ENCODE measurements at places on chromosomes 3 and 15.

DNA sequence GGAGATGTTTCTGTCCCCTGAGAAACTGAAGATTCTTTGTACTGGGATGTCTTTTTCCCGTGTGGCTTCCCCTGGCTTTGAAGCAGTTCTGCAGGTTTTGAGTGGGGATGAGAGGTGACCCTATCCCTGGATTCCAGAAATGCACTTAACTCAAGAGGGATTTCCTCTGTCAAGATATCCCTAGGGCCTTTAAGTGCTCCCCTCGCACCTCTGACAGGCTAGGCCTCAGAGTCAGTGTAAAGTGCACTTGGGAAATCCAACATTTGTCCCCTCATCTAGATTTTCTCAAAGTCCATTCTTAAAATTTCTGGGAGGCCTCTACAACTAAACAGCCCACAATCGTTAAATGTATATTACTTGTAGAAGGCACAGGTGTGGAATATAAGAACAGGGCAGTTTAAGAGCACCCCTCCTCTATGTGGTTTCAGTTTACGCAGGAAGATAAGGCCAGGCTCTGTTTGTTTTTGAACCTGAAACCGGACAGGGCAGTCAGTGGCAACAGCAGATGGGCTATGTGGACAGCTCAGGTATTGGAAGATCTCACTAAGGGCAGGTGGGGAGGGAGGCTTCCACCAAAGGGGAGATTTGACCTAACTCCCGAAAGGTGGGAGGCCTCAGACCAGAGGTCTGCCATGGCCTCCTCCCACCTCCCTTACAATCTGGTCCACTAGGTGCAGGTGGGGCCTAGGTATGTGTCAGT is 4.8 kb downstream of the C3orf52 start:
- H3K27ac ChIP-seq, result no peak overlapping the region
- H3K4me1 ChIP-seq, result peaks cover 4% of the 10 kb centered on the region
- DNase-seq, result no peak
- no peak overlapping the region for H3K4me3 ChIP-seq

DNA sequence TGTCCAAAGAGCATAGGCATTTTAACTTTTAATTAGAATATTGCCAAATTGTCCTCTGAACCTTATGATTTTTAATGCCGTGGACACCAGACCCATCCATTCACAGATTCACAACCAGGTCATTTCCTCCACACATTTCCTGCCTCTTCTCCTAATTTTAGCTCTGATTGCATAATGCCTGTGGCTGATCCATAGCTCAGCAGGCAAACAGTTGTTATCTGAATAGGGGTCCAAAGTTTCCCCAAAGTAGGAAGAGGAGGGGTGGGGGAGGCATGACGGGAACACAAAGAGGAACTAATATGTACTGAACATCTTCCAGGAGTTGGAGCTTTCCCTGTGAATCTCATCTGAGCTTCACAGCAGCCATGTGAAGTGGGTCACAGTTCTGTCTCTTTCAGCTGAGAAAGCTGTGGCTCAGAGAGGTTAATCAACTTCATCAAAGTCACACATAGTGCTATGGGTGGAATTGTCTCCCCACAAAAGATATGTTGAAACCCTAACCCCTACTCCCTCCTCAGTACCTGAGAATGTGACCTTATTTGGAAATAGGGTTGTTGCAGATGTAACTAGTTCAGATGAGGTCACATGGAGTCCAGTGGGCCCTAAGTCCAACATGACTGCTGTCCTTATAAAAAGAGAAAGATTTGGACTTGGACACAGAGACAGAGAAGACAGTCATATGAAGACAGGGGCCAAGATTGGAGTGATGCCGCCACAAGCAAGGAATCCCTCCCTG is 106.7 kb upstream of the AGBL1 start:
- no peaks in the 10 kb centered on the region for H3K27me3 ChIP-seq
- H3K36me3 ChIP-seq, result no peaks in the 10 kb centered on the region
- DNase-seq, result no peak
- H3K4me1 ChIP-seq, result no peaks in the 10 kb centered on the region
- no peak overlapping the region for H3K4me3 ChIP-seq

GRCh38 chr3:171348121-171348520 is 112.1 kb downstream of the TNIK start:
- H3K4me1 ChIP-seq, result no peaks in the 10 kb centered on the region
- H3K27ac ChIP-seq, result no peak overlapping the region
- DNase-seq, result no peak
- no peak overlapping the region for H3K4me3 ChIP-seq
- no peaks in the 10 kb centered on the region for H3K36me3 ChIP-seq

DNA sequence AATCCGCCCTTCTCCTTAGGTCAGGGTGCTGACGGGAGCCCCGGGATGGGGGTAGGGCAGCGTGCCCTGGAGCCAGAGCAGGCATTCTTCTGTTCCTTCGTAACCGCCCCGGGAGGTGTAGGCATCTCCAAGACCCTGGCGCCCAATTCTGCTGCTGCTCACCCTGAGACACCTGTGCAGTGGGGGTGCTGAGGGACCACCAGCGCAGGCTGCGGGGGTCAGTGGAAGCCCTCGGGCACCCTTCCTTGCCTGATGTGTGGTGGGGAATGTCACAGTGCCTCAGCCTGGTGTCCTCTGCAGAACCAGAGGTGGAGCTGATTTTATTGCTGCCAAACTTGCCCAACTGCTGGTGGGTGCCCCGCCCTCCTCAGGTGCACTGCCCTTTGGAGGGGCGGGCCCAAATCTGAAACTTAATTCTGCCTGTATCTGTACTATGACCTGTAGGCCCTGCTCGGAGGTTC is 7.3 kb downstream of the CSK start:
- H3K27ac ChIP-seq, result peak overlapping the region; percentile 92
- H3K4me3 ChIP-seq, result peak overlapping the region; percentile 85
- H3K27me3 ChIP-seq, result no peaks in the 10 kb centered on the region
- no peak for DNase-seq
- H3K36me3 ChIP-seq, result no peaks in the 10 kb centered on the region

DNA sequence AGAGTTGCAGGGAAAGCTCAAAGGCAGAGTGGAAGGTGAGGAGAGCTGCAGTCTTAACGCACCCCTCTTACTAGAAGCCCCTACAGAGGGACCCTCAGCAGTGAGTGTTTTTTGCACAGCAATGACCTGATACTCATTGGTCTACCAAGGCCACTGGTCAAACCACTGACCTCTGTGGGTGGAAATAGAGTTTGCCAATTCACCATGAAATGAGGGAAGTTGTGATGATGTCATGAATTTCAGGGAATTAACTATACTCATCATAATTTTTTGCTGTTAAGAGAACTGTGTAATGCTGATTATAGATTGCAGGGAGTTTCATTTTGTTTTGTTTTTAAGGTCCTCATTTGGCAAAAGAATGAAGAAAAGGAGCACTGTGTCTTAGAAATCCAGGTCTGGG is 101.7 kb upstream of the SMAD3 start:
- H3K36me3 ChIP-seq, result no peaks in the 10 kb centered on the region
- H3K4me3 ChIP-seq, result no peak overlapping the region
- H3K4me1 ChIP-seq, result no peaks in the 10 kb centered on the region
- no peak for DNase-seq
- no peak overlapping the region for H3K27ac ChIP-seq

- no peak overlapping the region for H3K4me3 ChIP-seq
- H3K36me3 ChIP-seq, result no peaks in the 10 kb centered on the region
- H3K27me3 ChIP-seq, result no peaks in the 10 kb centered on the region
Measured at GRCh38 chr3:147297761-147298350, 108.5 kb downstream of the ZIC4 start.

GRCh38 chr3:54144284-54144683 is 21.9 kb downstream of the CACNA2D3 start:
- H3K4me1 ChIP-seq, result no peaks in the 10 kb centered on the region
- no peaks in the 10 kb centered on the region for H3K36me3 ChIP-seq
- H3K4me3 ChIP-seq, result no peak overlapping the region

- H3K27ac ChIP-seq, result no peak overlapping the region
- no peaks in the 10 kb centered on the region for H3K27me3 ChIP-seq
- no peaks in the 10 kb centered on the region for H3K36me3 ChIP-seq
- no peak for DNase-seq
Measured at GRCh38 chr15:75759416-75760130, 46.9 kb upstream of the CSPG4 start.

- H3K4me3 ChIP-seq, result no peak overlapping the region
- H3K27me3 ChIP-seq, result no peaks in the 10 kb centered on the region
- DNase-seq, result no peak
- no peak overlapping the region for H3K27ac ChIP-seq
- no peaks in the 10 kb centered on the region for H3K36me3 ChIP-seq
Measured at GRCh38 chr3:14317057-14317553, 85.3 kb upstream of the SLC6A6 start.

- no peak overlapping the region for H3K4me3 ChIP-seq
- H3K36me3 ChIP-seq, result no peaks in the 10 kb centered on the region
- no peak overlapping the region for H3K27ac ChIP-seq
- DNase-seq, result no peak
Measured at GRCh38 chr3:1082108-1082507, 10.7 kb upstream of the CNTN6 start.

GRCh38 chr3:159266779-159267178 is 464.9 kb downstream of the MFSD1 start:
- H3K27ac ChIP-seq, result no peak overlapping the region
- H3K27me3 ChIP-seq, result no peaks in the 10 kb centered on the region
- DNase-seq, result no peak
- no peaks in the 10 kb centered on the region for H3K4me1 ChIP-seq

DNA sequence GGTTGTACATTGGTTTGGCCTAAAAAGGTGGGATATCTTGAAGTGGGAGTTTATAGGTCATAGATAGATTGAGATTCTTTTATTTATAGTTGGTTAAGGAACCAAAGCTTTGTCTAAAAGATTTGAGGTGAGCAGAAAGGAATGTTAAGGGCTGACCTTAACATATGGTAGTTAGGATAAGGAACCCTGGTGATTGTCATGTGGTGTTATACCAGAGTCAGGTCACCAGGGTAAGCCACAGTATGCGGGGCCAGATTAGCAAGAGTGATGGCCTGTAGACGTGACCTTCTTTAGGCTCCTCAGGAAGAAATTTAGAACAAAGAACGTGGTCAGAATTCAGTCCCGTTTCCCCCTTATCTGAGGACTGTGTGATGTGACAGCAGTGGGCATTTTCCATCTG is 249.2 kb downstream of the GABRG3 start:
- no peak overlapping the region for H3K4me3 ChIP-seq
- H3K27ac ChIP-seq, result no peak overlapping the region
- no peaks in the 10 kb centered on the region for H3K27me3 ChIP-seq

- H3K4me1 ChIP-seq, result no peaks in the 10 kb centered on the region
- no peak for DNase-seq
- H3K27me3 ChIP-seq, result no peaks in the 10 kb centered on the region
- H3K27ac ChIP-seq, result no peak overlapping the region
- H3K4me3 ChIP-seq, result no peak overlapping the region
- H3K36me3 ChIP-seq, result no peaks in the 10 kb centered on the region
Measured at GRCh38 chr3:138827222-138827621, 7.5 kb downstream of the PIK3CB start.
